Activated gamma-delta T cell (primary cell): ENCODE measurements at places on chromosomes 4 and X.
A peak's percentile ranks its signal among the peaks of the same experiment; 100 is the strongest.

- DNase-seq: no peak
Measured at GRCh38 chrX:37755025-37755424, 24.8 kb upstream of the CYBB start.

GRCh38 chr4:6298035-6298434 is 28.4 kb downstream of the WFS1 start:
- no peak for DNase-seq

DNA sequence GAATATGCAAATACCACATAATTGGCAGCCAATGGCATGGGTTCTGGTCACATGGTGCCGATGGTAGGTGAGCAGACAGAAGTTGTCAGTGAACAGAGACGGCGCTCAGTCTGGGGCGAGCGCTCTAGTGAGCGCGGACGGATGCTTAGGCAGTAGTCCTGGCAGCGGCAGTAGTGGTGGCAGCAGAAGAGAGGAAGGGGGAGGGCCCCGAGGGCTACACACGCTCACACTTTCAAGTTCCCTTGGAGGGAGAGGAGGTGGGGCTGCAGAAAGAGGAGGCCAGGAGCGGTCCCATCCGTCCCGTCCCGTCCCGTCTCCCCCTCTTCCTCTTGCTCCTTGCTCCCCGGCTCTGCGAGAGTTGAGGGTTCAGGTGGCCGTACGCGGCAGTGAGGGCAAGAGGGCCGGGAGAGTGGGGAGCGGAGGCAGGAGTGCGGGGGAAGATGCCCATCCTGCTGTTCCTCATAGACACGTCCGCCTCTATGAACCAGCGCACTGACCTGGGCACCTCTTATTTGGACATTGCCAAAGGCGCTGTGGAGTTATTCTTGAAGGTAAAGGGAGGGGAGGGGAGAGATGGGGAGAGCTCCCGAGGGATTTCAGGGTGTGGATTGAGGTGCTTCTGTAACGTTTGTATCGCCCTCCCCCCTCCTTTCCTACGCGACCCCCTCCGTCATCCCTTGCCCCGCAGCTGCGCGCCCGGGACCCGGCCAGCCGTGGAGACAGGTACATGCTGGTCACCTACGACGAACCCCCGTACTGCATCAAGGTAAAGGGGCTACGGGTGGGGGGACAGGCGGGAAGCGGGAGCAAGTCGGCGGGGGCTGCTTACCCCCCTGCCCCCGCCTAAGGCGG is at the start of gene INTS6L:
Gene INTS6L (plus strand): TSS at position 108 of the 852 bp plus-strand sequence. CDS start 333 bp downstream, at position 441.
- DNase-seq: peak; percentile 70

DNA sequence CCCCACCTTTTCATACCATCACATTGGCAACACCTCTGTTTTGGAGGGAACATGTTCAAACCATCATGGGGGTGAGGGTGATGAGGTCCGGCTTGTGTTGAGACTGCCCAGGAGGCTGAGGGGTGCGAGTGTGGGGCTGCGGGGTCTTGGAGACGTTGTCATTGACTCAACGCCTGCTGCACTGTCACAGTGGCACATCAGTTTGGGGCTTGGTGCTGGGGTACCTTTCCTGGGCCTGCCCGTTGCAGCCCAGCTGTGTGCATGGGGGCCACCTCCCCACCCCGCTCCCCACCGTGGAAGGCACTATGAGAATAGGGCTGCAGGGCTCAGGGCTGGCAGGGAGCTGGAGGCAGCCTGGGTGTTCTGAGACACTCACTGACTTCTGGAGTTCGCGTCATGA is 2.3 kb downstream of the HTRA3 start:
- no peak for DNase-seq

DNA sequence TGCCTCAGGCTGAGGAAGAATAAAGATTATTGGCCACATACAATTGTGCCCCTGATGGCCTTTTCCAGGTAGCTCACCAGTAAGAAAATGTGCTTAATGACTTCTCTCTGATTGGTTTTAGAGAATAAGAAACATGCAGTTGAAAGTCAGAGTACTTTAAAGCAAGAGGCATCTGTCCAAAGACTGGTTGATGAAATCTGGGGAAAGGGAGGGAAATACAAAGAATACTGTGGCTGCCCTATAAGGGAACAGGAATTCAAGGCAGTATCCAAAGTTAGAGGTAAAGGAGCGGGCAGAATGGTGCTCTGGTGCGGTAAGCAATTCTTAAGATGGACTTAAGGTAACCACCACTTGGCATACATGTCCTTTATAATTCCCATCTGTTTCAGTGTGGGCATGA is 11.4 kb downstream of the PBDC1 start:
- no peak for DNase-seq

GRCh38 chr4:38149472-38149996 is 189.3 kb downstream of the PTTG2 start:
- DNase-seq: no peak

DNA sequence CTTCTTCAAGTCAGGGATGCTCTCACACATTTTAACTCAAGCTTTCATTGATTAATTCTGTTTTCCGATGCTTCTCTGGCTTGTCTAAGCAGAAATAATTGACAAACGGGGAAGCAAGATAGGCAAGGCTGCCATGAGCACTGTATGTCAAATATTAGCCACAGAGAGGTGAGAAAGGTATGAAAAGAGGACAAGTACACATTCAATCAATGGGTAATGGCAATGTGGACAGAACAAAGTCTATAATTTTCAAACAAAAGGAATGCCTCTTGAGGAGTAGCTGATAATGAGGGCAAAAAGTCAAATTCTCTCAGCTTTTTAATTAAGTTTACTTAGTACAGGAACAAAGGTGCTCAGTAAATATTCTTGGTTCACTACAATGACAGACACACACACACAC is 19.6 kb downstream of the COX7B2 start:
- DNase-seq: no peak

DNA sequence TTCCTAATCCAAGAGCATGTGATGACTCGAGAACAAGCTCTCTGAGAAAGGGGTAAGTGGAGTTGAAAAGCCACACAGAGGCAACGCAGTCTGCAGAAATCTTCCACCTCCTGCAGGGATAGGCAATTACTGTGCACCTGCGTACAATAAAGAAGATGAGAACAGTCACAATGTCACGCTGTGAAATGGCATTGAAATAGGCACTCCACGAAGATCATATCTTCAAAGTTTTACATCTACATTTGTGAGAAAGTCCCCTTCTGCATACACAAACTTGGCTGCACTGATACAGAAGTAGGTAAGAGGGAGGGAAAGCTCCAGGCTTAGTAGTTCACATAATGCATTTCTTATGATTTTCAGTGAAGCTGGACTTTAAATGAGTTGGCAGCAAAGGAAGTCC is 27.1 kb downstream of the DDX60L start:
- no peak for DNase-seq

DNA sequence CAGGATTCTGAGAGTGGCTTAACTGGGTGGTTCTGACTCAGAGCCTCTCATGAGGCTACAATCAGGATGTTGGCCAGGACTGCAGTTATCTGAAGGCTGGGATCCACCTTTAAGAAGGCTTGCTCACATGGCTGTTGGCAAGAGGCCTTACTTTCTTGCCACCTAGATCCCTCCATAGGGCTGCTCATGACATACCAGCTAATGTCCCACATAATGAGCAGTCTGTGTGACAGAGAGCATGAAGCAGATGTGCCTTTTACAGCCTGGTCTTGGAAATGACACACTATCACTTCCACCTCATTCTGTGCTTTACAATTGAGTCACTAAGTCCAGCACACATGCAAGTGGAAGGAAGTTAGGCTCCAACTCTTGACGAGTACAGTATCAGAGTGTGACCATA is 4.3 kb upstream of the RBM3 start:
- no peak for DNase-seq

DNA sequence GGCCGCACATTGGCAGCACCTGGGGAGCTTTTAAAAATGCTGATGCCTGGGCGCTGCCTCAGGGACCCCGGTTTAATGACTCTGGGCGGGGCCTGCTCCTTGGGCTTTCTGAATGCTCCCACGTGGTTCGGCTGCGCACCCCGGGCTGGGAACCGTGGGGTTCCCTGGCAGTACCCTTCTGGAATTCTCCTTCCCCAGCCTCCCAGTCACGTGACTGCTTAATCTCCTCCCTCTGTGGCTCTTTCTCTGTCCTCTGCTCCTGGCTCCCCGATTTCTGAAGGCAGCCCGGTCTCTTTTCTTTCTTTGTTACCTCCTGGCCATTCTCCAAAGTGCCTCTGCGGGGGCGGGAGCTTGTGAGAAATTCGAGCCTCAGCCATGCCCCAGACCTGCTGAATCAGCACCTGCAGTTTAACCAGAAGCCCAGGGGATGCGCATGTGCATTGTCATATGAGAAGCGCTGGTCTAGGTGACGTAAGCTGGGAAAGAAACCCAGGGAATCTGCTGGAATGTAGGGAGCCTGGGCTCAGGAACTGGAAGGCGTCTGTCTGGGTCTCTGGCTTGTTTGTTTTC is 16.6 kb downstream of the CLCN4 start:
- no peak for DNase-seq

- no peak for DNase-seq
Measured at GRCh38 chrX:153517423-153517822, at the start of gene ATP2B3. Gene ATP2B3, plus strand, starts transcription at chrX:153517642. Its CDS starts 18,606 bp downstream, at chrX:153536248.

DNA sequence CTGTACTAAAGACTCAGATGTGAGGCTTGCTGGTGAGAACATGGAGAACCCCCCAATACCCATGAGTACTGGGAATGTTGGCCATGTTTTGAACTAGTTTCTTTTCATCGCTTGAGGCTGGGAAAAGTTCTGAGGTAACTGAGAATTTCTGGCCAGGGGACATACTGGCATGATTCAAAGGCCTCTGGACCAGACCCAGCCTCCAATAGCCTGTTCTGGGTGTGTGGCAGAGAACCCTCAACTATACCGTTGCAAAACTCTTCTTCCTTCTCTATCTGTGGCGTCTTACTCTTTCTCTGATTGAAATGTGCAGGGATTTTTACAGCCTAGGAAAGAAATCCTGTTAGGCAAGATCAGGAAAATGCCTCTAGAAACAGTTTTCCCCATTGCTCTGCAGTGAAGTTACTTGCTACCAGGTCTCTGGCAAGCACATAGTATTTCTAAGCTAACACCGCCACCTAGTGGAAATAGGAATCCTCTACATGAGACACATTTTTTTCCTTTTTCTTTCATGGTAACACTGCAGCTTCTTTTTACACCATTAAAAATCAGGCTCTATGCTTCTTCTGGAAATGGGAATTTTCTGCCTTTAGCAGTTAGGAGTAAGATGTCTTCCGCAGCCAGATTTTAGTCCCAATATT is 170.7 kb upstream of the ZCCHC13 start:
- no peak for DNase-seq

GRCh38 chr4:149785696-149786431 is 29.8 kb downstream of the IQCM start:
- no peak for DNase-seq

DNA sequence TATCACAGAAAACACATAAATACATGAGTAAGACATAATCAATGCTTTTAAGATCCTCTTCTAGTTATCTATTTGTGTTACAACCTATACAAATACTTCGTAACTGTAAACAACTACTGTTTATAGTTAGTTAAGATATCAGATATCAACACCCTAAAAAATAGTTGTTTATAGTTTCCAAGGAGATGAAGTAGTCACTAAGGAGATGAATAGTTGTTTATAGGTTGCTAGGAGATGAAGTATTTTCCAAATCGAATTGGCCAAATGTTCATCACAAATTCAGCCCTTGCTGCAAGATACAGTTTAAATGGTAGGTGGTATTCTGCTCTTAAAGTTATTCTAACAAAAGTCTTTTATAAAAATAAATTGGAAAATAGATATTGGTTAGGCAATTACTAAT is 618.2 kb upstream of the PCDH10 start:
- no peak for DNase-seq

DNA sequence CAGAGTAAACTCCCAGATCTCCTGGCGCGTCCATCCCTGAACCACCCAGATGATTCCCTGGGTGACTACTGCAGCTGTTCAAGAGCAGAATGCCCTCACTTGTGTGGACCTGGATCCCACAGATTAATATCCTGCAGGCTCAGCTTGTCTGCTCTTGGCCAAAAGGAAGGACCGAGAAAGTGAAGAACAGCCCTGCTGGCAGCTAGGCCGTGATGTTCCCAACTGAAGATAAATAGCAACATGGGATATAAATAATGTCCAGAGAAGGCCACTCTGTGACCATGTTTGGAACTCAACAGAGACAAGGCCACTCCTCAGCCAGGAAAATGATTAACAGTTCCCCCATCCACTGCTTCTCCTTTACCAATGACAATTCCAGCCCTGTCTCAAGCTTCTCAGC is 21.5 kb downstream of the SUPT20HL2 start:
- no peak for DNase-seq

GRCh38 chr4:31375936-31376335 is 655.8 kb downstream of the PCDH7 start:
- DNase-seq: no peak

DNA sequence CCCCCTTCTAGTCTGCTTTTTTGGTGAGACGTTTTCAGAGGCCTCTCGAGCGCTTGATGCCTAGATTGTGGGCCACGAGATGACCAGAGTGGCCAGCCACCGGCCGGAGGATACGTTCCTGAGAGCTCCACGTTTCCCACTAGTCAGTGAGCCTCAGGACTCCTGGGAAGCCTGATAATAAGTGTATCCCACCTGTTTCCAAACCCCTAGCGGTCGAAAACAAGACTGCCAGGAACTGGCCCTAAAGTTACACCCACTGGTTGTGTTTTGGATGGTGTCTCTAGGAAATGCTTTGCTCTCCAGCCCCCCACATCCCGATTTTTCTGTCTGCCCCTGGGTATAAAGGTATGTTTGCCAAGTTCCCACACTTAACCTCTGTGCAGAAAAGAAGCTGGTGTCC is 4.6 kb upstream of the RS1 start:
- DNase-seq: no peak

DNA sequence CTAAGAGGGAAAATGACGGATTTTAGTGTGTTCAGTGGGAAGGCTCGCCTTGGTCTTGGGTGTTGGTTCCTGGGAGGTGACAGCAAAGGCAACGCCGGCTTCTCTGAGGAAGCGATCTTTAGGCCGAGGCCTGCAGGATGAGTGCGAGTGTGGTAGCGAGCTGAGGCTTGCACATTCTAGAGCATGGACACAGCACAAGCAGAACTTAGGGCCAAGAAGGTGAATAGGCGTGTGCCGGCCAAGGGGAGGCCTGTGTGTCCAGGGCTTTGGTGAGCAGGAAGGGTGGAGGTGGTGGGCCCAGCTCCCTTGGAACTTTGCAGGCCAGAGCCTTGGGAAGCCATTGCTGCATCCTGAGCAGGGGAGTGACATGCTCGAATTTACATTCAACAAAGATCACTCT is 67.9 kb downstream of the TNIP2 start:
- no peak for DNase-seq

DNA sequence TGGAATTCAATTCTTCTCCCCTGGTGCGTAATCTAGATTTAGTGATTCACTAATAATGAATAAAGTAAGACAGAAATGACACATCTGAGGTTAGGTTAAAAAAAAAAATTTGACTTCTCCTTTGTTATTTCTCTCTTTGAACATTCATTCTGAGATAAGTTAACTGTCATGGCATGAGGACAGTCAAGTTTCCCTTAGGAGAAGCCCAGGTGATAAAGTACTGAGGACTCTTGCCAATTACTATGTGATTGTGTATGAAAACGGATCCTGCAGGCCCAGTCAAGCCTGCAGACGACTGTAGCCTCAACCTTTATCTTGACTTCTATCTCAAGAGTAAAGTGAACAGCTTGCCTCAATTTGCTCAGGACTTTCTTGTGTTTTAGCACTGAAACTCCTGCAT is 293.2 kb downstream of the PRR32 start:
- no peak for DNase-seq
